NCI-H524 treated with DMSO at 0.1 percent for 48 hours (cell line): ENCODE measurements at places on chromosomes 5 and 9.
A peak's percentile ranks its signal among the peaks of the same experiment; 100 is the strongest.

DNA sequence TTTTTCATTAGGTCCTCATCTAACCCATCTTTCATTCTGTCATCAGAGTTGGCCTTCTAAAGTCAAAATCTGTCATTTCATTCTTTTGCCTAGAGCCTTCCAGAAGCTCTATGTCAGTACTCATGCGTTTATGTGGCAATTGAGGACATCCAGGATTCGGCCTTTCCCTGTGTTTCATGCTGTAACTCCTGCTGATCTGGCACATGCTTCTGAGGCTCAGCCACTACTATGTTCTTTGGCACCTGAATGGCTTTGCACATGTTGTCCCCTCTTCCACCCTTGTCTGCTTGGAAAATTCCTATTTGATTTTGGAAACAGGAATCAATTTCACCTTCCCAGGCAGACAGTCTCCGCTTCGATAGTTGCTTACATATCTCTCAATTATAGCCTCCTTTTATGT is 84.9 kb downstream of the GDNF start:
- DNase-seq, result no peak

- DNase-seq, result no peak
Observed at GRCh38 chr9:16315720-16316119, 554.8 kb downstream of the BNC2 start.

DNA sequence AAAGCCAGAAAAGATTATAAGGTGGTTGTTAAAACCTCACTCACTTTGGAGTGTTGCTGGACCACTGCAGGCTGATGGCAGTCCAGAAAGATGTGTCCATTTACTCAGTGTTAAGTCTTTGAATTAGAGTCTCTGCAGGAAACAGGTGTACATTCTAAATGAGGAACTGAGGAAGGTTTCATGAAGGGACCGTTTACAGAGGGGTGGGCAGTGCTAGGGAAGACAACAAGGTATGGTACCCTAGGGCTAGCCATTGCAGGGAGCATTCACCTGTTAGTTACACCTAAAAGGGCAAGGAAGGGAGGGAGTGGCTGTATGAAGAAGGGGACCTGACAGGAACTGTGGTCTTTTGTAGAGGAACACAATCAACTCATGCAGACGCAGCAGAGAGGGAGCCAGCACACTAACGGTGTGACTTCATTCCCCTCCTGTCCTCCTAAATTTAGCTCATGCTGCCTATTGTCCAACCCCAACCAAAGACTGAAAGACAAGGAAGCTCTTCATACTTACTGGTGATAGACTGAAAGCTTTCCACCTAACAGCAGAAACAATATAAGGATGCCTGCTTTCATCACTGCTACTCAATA is 32.2 kb upstream of the PAX5 start:
- no peak for DNase-seq

DNA sequence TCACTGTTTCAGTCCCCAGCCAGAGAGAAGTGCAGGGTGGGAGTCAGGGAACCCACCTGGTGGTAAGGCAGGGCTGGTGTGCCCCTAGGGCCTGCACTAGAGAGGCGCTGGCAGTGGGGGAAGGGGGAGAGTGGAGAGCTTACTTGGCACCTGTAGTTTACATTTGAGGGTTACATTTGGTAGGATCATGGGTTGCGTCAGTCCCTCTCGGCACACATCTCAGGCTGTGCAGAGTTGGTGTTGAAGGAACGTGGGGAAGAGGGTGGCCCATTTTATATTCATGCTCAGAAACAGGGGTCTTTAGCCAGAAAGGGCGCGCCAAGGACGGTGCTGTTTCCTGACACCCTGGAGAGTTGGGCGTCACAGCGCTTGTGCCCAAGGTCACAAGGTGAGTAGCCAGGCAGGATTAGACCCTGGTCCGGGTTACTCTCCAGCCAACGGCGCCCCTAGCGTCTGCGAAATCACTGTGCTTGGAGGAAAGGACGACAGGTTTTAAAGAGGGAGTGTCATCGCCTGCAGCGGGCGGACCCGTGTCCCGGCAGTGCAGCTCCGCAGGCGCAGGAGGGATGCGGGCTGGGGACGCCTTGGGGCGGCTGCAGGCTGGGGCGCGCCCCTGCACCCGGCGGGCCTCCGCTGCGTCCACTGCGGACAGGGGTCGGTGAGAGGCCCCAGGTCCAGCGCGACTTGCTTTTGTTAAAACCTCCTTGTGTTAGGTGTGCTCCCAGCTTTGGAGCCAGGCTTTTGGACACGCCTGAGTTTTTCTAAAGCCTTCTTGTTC is 272.6 kb downstream of the FANCC start:
- DNase-seq, result no peak

GRCh38 chr9:120312031-120312430 is 267.9 kb downstream of the CDK5RAP2 start:
- DNase-seq, result peak; percentile 66

- DNase-seq, result no peak
Observed at GRCh38 chr9:128627906-128628305, 28.7 kb downstream of the DYNC2I2 start.

GRCh38 chr5:158055111-158055501 is 196.2 kb upstream of the CLINT1 start:
- DNase-seq, result no peak

GRCh38 chr9:35311891-35312639 is 150.3 kb downstream of the UNC13B start:
- DNase-seq, result no peak

DNA sequence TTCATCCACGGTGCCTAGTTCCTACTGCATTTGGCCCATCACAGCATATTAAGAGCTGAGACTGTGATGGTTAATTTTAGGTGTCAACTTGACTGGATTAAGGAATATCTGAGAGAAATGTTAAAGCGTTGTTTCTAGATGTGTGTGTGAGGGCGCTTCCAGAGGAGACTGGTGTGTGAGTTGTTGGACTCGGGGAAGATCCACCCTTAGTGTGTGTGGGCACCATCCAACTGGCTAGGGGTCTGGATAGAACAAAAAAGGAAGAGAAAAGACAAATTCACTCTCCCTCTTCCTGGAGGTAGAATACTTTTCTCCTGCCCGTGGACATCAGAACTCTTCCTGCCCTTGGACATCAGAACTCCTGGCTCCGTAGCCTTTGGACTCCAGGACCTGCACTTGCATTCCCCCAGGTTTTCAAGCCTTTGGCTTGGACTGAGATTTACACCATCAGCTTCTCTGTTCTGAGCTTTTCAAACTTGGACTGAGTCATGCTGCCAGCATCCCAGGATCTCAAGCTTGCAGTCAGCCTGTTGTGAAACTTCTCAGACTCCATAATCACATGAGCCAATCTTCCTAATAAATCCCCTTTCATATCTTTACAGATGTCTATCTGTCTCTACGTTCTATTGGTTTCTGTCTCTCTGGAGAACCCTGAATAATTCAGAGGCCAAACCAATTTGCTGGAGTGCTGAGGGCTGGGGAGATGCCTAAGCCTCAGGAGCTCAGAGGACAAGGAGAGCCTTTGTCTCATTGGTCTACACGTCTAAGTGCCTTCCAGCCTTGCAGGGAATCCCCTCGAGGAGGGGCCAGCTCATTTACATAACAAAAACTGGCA is 164.5 kb downstream of the DCP2 start:
- no peak for DNase-seq

GRCh38 chr5:110753600-110753999 is 14.8 kb downstream of the SLC25A46 start:
- no peak for DNase-seq

DNA sequence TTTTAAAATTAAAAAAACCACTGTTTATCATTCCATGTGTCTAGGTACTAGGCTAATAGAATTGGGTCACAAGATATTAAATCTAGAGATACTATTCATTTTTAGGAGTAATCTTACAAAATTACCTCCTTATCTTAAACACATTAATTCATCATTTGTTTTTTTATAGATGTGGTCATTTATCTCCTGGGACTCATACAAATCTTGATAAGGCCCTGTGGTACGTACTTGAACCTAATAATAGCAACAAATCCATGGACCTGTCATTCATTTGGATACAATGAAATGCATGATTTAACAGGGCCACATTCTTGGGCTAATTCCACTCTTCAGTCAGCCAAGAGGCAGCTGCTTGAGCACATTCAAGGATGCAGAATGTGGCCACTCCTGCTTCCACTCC is 66.4 kb upstream of the MARCHF11 start:
- peak; percentile 7 for DNase-seq

- no peak for DNase-seq
Observed at GRCh38 chr9:122941582-122942234, 888 bp downstream of the RABGAP1 start.

DNA sequence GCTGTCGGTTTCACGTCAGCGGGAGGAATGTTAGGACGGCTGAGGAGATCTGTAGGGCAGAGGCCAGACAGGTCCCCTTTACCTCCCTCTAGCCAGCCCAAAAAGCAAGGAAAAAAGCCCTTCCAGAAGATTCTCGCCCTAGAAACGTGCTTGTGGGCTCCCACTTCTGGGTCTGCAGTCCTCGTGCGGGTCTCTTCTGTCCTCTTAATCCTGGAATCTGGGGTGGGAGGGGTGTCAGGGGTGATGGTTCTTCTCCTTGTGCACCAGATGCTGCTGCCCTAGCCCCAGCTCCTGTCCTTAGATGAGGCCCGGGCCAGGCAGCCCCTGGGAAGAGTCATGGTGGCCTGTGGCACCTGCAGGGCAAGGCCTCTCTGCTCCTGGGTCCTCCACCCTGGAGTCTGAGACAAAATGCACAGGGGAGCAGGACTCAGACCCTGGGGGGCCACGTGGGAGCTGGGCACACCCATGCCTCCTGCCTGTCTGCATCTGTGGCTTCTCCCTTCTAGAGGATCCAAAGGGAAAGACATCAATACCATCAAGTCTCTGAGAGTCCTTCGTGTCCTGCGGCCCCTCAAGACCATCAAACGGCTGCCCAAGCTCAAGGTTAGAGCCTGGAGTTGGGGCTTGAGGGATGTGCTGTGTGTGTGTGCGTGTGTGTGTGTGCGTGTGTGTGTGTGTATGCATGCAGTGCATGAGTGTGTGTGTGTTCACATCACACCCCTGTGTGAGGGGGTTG is 174.2 kb downstream of the CACNA1B start:
- DNase-seq, result no peak

GRCh38 chr5:179699616-179700237 is 960 bp downstream of the CANX start:
- no peak for DNase-seq

DNA sequence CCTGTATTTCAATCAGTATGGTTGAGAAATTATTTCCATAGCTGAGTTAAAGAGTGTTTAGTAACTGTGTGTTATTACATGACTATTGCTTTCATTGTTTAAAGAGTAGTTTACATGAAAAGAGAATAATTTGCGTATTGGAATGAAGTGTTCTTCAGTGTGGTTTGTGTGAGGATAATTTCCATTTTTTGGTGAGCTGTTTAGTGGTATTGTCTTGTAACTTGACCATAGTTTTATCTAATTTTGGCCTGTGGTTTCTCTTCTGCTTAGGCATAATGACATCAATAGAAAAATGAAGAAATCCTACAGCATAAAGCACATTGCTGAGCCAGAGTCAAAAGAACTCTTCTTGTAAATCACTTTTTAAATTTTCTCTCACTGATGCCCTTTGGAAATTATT is 151.2 kb downstream of the SNCAIP start:
- no peak for DNase-seq

DNA sequence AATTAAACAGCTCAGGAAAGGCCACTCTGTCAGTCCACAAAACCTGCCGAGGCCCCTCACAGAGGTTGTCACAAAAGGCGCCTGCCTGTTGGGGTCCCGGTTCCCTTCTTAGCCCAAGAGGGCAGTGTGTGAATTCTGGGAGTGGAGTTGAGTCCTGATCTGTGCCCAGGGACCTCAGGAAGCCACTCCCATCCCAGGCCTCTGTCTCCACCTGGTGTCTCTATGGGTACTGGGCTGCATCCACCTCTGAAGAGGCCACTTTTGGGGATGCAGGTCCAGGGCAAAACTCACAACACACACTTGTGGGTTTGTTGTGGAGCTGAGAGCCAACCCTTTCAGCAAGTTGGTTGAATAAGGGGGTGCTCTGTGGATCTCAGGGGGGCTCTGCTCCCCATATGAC is 74.3 kb upstream of the STXBP1 start:
- no peak for DNase-seq

DNA sequence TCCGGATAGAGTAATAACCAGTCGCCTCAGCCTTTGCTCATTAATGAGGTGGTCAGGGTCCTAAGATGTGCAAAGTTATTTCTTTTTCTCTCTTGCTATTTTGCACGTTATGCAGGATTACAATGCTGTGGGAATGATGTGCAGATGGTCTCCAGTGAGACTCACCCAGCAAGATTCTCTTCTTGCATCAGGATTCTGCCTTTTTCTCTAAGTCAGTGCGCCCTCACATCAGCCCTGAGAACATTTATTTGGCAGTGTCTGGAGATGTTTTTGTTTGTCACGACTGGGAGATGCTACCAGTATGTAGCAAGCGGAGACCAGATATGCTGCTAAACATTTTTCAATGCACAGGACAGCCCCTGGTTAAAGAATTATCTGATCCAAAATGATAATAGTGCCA is 280.3 kb upstream of the WWC1 start:
- DNase-seq, result no peak
